Epithelial cell of proximal tubule (primary cell): ENCODE measurements at places on chromosomes 1 and 21.

DNA sequence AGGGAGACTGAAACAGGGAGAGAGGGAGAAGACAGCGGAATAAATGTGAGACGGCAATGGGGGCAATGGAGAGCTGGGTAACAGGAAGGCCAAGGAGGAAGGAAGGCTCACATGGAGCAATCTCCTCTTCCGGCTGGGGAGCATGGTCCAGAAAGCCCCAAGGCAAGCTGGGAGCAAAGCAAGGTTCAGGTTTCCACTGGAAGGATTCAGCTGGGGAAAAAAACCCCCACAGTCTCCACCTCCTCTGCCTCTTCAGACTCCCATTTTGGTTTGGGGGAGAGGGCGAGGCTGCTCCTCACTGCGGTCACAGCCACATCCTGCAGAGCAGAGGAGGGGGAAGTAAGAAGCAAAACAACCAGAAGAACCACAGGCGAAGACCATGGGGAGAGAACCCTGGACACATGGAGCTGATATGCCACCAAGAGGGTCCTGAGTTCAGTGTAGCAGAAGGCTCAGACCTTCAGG, 650 bp downstream of the TNFAIP8L2 start:
- DNase-seq = no peak

GRCh38 chr1:197302775-197303174, 34.7 kb downstream of the CRB1 start:
- DNase-seq = peak; percentile 73

DNA sequence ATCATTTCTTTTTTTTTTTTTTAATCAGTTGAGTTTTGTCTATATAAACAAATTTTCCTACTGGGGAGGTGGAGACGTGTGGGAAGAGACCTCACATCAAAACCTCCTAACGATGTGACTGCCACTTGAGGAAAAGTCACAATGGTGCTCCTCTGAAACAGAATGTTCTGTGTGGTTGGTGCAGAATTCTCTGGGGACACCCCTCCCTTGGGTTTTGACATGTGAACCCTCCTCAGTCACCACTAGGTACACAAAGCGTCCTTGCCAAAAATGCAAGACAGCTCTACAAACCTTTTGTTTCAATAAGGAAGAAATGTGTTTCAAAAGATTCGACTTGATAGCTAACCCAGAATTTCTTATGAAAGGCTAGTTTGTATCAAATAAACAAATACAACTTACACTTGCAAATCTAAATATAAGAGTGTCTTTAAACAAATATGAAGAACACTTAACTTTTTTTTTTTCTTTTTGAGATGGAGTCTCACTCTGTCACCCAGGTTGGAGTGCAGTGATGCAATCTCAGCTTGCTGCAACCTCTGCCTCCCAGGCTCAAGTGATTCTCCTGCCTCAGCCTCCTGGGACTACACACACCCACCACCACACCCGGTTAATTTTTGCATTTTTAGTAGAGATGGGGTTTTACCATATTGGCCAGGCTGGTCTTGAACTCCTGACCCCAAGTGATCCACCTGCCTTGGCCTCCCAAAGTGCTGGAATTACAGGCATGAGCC, 9.3 kb downstream of the SLC25A24 start:
- no peak for DNase-seq

DNA sequence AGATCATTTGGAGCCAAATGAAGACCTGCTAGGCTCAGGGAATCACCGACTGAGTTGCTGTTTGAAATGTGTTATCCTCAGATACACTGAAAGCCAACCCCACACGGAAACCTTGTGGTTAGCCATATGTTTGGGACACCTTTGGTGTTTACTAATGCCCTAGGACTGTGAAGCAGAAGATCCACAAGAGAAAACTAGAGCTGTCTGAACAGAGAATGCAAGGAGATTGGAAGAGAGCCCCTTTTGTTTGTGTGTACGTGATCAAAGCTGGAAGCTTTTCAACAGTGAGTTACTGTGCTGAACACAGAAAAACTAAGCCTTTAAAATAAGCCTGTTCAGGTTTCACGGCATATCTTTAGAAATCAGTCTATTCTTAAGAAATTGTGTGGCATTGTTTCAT, 908.2 kb upstream of the ADGRL2 start:
- no peak for DNase-seq

- no peak for DNase-seq
Measured at GRCh38 chr21:43603641-43604504, 55.4 kb downstream of the HSF2BP start.

DNA sequence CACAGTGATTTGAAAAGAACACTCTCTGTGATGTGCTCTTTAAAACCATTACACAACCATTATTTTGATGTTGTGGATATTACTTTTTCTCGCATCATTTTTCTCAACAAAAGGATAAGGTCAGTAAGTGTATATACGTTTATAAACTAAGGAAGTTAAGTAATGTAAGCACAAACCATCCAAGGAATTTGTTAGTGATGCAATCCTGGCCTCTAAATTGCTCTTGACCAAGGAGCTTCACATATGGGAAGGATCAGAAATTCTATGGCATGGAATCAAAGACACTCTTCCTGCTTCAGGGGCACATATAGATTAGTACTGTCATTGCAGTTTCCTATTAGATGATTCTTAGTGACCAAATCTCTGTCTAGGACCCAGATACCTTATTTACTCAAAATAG, 3.6 kb upstream of the PPP2R5A start:
- no peak for DNase-seq

DNA sequence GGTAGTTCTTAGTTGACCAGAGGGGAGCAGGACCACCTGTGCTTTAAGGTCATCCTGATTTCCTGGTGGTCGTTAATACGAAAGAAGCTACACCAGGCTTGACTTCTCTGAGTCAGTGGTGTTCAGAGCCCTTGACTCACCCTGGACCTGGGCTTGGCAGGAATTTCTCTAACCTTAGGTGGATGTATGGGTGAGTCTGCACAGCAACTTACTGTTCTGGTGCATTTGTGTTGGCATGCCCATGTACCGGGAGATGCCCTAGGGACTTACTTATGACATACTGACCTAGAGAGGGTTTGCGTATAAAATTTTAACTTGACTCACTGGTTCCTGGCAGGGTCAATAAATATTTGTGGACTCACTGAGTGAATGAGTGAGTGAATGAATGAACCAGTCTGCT, 304.6 kb downstream of the DISC1 start:
- no peak for DNase-seq

DNA sequence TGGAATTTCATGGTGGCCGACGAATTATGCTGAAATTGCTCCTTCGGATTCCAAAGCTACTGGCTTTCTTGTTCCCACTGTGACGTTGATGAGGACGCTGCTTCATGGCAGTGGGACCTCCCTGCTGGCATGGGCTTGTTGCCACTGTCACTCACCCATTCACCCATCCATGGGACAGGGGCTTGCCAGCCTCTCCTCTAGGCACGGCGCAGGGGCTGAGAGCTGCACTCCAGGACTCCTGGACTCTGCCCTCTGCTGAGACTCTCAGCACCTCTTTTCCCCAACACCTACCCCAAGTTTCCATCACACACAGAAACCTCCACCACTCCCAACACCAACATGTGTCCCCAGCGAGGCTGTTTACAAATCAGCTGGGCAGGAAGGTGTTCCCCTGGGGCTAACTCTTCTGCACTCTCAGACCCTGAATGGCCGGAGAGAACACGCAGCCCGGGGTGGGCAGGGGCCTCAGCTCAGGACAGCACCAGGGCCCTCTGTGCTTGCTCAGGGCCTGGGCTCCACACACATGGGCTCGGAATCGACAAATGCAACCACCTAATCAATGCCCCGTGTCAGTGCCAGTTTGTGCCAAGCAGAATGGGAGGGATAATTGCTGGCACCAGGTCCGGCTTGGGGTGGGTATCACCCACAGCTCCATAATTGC, 3.1 kb downstream of the ITGB2 start:
- no peak for DNase-seq

DNA sequence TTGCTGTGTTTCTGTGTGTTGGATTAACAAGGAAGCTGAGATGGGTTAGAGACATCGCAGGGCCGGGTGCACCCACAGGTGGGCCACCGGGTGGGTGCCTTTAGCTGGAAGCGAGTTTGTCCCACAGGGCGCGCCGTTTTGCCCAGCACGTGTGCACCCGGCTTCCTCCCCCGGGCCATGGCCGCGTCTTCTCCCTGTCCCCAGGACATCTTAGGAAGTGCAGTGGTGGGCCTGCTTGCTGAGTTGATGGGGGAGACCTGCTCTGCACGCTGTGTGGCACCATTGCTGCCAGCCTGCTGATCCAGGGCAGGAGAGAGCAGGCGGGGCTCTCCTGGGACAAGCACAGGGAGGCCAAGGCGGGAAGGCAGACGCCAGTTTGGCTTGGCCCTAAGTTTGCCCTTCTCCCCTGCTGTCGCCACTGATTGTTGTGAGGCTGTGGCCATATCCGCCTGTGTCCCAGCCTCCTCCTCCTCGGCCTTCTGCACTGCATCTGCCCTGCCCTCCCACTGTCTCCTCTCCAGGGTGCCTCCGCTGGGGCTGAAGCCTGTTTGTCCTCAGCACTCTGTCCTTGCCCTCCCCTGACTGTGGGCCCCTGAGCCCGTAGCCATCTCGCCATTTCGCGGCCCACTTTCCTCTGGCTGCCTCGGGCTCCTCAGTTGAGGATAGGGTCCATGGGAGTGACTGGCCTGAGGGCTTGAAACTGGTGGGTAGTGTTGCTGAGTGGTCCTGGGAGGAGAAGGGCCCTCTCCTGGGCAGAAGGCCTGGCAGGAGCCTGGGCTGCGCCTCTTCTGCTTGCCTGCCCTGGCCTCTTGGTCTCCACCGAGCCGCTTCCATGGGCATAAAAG, 47.6 kb downstream of the PKNOX1 start:
- DNase-seq = no peak

DNA sequence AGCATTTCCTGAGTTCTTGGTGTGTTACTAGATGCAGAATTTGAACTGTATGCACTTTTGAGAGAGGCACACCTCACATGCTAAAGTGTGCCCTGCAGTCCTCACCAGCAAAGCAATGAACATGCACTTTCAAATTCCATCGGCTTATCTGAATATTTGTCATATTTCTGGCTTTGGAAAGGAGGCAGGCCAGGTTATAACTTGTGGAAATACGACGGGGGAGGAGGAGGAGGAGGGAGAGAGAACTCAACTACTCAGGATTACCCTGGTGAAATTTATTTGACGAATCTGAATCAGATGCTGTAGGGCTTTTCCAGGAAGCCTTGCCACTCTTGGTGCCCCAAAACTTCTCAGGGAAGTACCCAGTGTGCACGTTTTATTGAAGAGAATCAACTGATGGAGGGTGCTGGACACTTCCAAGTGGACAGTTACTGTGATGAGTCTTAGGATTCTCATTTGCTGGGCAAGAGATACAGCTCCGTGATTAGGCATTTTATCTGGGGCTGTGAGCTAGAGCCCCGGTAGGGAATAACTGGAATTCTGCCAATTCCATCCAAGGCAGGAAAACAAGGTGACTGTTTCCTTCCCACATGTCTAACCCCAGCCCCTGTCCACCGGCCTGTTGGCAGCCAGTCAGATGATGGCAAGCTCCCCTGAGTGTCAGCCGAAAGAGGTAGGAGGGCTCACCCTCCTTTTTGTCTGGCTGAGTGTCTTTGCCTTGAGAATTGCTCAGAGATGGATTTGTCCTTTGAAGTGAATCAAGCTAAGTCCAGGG, 3.8 kb downstream of the PDPN start:
- DNase-seq = no peak
